ENCODE measurements at places on chromosomes 4 and X.

- no peak for DNase-seq
These were observed 56.0 kb downstream of the ZNF827 start for GRCh38 chr4:145882604-145883003.

- DNase-seq: no peak
These were observed 21.1 kb downstream of the GRPR start for GRCh38 chrX:16144420-16144819.

DNA sequence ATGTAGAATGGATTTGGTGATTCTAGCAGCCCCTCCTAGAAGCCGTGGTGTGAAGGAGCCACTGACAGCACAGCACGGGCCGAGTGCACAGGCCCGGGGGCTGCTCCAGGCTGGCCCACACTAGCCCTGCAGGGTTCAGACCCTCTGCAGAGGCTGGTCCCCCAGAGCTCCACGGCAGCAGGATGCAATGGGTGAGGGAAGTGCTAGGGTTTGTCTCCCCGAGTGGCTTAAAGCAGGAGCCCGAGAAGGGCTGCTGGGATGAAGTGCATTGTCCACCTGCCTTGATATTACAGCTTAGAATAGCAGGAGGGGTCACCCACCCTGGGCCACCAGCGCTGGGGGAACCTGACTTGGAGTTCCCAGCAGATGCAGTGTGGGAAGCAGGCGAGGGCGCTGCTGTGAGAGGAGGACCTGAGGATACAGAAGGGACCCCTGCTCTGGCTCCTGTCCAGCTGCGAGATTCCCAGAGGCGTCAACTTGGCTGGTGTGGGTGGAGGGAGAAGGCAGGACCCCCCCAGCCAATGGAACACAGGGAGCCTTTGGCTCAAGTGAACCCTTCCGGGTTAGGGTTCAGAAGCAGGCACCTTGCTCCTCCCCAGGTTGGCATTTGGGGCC is 30.0 kb downstream of the WDR1 start:
- DNase-seq: no peak

GRCh38 chr4:168674077-168674747 is 177.4 kb downstream of the PALLD start:
- DNase-seq: no peak

DNA sequence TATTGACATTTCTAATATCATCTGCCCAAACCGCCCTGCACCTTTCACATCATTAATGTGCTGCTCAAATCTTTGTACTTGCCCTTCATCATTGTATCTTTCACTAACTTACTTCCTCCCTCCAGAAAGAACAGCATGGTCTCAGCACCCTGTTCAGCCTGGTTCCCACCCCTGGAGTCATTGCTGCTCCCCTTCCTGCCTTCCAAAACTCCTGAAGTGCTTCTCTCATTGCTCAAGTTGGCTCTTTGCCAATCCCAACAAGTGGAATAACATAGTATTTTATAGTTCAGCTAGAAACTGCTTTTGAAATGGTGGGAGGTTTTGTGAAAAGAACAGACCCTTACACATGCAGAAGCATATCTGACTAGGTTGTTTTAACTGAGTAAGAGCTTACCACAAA is 14.0 kb upstream of the TTC29 start:
- no peak for DNase-seq

GRCh38 chrX:41909068-41909467 is 14.3 kb downstream of the CASK start:
- DNase-seq: no peak

DNA sequence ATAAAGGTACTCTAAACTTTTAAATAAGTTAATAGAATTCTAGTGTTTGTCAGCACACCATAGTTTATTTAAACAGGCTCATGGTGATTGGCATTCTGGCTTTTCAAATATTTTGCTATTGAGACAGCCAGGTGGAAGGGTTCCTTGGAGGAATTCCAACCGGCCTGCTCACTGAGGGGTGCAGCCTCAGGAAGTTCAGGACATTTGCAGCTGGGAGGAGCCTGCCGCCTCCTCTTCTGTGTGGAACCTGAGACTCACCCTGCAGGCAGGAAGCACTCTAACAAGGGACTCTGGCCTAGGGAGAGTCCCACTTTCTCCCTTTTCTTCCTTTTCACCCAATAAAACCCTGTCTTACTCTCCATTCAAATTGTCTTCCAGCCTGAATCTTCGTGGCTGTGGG is 1328.0 kb downstream of the FSTL5 start:
- no peak for DNase-seq

DNA sequence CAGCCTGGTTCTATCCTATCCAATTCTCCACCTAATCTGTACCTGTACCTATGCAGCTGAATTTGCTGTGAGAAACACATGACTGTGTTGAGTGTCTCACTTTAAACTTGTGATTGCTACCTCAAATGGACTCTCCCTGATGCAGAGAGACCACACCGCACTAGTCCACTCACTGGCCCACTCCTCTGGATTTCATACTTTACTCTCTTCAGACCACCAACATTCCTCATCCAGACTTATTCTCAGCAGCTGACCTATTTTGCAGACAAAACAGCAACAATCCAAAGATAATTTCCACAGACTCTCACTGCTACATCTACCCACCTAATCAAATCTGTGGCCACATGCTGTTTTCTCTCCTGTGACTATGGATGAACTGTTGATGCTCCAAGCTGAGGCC is 45.2 kb downstream of the ACSL4 start:
- DNase-seq: no peak

DNA sequence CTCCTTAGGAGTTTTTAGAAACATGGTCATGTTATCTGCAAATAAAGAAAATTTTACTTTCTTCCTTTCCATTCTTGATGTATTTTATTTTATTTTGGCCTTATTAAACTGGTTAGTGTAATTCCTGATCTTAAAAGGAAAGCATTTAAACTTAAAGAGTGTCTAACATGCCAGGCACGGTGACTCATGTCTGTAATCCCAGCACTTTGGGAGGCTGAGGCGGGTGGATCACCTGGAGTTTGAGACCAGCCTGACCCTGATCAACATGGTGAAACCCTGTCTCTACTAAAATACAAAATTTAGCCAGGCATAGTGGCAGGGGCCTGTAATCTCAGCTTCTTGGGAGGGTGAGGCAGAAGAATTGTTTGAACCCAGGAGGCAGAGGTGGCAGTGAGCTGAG is 281.3 kb downstream of the PTTG2 start:
- no peak for DNase-seq

DNA sequence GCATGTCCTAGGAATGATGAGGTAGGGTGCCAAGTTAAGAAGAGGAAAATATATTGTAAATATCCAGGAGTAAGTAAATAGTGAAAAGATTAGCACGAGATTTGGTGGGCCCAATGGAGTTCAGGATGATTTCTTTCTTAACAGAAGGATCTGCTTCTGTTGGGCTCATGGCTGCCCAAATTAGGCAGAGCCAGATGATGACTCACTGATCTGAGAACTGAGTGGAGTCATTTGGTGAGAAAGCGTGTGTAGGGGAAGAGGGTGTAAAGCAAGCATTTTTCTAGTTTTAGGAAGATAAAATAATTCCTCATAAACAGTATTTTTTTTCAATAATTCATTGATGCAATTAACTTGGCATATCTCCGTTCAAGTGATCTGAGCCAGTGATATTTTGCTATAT is 1.6 kb downstream of the TBX22 start:
- no peak for DNase-seq

GRCh38 chr4:174173360-174173759 is 110.1 kb downstream of the FBXO8 start:
- DNase-seq: no peak

DNA sequence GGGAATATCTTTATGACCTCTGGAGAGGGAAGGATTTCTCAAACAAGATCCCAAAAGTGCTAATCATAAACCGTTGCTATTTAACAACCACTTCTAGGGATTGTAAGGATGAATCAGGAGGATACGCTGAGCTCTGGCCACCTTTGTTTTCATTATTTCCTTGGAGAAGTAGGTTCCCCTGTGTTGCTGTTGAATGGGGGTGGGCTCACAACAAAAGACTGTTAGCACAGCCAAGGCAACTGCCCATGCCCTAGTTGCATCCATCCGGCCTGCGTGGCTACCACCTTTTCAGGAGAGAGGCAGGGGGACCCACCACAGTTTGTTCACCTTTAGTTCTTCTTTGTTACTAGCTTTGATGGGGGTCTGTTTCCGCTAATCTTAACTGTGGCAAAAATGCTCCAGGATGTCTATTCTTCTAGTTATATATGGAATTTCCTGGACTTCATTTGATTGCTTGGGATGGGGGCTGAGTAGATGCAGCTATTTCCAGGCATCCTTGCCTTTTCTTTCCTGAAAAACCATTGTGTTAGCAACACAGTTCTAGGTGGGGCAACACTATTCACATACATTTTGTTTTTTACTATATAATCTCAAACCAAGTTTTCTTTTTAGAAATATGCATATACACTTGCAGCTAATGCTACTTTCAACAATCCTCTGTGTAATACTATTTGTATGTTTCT is 95.4 kb downstream of the KDR start:
- no peak for DNase-seq

DNA sequence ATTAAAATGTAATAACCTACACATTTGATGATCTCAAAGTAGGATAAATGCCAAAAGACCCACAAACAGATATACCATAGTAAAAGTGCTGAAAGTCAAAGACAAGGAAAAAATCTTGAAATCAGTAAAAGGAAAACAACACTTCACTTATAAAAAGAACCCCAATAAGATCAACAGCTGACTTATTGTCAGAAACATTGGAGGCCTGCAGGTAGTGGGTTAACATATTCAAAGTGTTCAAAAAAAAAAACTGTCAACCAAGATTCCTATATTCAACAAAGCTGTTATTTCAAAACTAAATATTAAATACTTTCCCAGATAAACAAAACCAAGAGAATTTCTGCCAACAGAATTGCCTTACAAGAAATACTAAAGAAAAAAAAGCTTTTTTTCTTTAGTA is 347.1 kb downstream of the GUCY2F start:
- DNase-seq: no peak

GRCh38 chr4:110108422-110108821 is 90.0 kb downstream of the ELOVL6 start:
- no peak for DNase-seq

DNA sequence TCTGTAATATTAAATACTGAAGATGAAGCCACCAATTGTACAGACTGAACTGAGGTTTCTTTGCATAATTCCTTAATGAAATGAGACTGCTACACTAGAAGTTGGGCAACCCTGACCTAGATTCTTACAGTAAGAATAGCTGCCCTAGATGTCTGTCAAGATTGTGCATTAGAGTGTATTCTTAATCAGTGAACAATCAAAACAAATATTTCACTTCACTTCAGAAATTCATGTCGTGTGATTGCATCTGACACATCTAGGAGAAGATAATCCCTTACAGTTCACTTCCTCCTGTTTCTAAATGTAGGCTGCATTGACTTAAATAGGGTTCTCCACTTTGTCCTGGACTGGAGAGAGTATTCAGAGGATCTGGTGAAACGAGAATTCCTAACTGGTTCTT is 283.1 kb downstream of the HNRNPD start:
- no peak for DNase-seq

GRCh38 chr4:154082760-154083535 is 294.1 kb upstream of the SFRP2 start:
- DNase-seq: no peak

- no peak for DNase-seq
These were observed 614.4 kb upstream of the INTU start for GRCh38 chr4:127018381-127018780.

- no peak for DNase-seq
These were observed 222.6 kb downstream of the ENOX2 start for GRCh38 chrX:130680164-130681035.

All from GM12892 (cell line).